ENCODE measurements at places on chromosomes 6 and 20.

DNA sequence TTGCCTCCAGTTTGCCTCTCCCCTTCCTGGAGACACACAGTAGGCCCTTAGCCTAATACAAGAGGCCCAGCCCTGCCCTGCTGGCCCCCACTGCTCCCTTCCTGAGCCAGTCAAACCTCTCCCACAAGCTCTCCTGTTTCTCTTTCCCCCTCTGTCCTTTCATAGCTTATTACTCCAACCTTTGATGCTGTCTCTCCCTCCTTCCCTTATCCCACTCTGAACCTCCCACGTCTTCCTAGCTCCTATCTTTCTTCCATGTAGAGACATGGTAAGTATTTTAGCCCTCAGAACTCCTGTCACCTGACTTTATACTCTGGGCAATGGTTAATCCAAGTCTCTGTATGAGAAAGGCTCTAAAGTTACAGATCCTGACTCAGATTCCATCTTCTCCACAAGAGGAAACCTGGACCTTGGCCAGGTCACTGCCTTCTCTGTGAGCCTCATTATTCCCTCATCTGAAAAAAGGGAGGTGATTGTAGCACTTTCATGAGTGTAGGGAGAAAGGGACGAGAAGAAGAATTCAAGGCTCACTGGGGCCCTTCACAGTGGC lies 6.7 kb downstream of the TGIF2 start:
- no peak for DNase-seq

DNA sequence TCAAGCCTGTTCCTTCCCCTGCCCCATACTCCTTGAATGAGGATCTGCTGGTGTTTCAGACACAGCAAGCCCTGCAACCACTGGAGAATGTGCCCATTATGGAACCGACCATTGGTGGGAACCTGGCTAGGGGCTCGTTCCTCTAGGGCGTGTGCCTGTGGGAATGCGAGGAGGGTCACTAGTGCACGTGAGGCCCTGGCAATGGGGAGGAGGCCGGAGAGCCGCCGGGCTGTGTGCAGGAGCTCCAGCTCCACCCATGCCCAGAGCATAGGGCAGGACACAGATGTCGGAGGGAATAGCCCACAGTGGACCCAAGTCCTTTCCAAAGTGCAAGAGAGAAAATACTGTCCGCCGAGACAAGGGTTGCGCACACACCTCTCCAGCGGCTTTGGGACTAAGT lies 99.3 kb downstream of the ERMARD start:
- no peak for DNase-seq

DNA sequence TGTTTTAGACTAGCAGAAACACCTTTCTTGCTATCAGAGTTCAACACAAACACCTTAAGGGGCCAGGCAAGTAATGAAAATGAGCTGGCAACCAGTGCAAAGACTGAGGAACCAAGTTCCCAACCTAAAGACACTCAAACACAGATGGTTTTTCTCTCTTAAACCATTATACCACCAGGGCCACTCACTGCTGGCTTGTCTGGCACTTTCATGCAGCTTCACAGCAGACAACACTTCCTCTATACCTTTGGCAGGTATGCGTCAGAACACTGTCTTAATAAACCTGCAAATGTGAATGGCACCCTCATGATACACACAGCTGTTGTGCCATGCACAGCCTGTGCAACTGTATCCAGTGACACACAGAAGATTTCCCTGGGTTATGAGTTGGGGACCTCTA lies 41.6 kb downstream of the NFATC2 start:
- no peak for DNase-seq

DNA sequence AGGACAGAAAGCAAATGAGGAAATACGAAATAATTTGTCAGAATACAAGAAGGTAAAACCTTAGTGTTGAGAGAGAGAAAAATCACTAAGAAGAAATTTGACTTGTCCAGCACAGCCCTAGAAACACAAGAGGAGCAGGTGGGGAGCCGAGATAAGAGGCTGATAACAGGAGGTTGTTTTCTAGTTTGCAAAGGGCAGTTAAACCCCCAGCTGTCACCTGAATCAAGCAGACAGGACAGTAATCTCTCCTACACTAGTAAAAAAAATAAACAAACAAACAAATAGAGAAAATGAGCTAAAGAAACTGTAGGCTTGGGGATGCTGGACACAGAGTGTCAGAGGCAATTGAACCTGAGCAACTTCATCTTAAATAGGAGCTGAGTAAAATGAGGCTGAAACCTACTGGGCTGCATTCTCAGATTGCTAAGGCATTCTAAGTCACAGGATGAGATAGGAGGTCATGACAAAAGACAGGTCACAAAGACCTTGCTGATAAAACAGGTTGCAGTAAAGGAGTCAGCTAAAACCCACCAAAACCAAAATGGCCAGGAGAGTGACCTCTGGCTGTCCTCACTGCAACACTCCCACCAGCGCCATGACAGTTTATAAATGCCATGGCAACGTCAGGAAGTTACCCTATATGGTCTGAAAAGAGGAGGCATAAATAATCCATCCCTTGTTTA lies 40.4 kb downstream of the FAM184A start:
- no peak for DNase-seq

DNA sequence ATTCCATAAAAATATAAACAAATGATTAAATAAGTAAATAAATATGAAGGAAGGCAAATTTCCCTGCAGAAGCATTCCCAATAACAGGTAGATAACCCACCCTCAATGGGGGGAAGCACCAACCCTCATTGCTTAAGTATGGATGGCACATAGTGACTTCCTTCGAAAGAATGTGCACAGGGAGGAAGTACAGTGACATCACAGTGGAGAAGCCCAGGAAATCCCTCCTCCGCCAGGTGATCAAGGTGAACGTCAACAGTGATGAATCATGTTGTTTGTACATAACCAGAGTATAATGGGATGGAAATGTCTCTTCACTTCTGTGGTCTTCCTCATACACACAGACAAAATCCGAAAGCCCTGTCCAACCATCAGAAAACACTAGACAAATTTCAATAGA lies 267.9 kb downstream of the THBS2 start:
- DNase-seq = no peak

Data from posterior cingulate gyrus (tissue), 11 donors.